ENCODE measurements at places on chromosomes 12 and 14.

DNA sequence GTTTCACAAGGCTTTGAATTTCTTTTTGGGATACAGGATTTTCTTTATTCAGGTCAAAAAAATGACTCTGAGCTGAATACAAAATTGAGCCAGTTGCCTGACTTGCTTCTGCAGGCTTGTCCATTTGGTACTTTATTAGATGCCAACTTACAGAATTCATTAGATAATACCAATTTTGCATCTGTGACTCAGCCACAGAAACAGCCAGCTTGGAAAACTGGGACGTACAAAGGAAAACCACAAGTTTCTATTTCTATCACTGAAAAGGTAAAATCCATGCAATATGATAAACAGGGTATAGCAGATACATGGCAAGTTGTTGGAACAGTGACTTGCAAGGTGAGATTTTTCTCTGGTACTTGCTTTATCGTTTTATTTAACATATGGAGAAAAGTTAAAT lies 5.8 kb downstream of the AP5M1 start:
- DNase-seq: no peak

GRCh38 chr12:126185025-126185424 lies 1119.8 kb downstream of the AACS start:
- DNase-seq: no peak

DNA sequence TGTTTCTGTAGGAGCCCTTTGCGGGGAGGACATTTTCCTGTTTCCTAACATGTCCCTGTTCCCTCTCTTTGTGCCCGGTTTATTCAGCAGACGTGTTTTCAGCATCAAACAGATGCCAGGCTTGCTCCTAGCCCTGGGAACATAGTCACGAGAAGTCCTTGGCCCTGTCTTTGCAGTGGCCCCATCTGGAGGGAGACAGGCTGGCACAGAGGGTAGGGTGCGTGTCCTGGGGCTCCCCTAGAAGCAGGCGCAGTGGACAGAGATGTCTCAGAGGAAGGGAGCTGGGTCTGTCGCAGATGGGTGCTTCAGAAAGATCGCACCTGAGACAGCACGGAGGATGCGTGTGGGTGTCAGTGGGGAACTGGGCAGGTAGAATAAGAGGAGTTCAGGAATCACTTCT lies 75.0 kb upstream of the DYNC1H1 start:
- DNase-seq: no peak

- no peak for DNase-seq
Measured at GRCh38 chr14:66540038-66540437, 32.1 kb downstream of the GPHN start.

- DNase-seq: no peak
Measured at GRCh38 chr14:51823706-51824105, 36.7 kb upstream of the GNG2 start.

DNA sequence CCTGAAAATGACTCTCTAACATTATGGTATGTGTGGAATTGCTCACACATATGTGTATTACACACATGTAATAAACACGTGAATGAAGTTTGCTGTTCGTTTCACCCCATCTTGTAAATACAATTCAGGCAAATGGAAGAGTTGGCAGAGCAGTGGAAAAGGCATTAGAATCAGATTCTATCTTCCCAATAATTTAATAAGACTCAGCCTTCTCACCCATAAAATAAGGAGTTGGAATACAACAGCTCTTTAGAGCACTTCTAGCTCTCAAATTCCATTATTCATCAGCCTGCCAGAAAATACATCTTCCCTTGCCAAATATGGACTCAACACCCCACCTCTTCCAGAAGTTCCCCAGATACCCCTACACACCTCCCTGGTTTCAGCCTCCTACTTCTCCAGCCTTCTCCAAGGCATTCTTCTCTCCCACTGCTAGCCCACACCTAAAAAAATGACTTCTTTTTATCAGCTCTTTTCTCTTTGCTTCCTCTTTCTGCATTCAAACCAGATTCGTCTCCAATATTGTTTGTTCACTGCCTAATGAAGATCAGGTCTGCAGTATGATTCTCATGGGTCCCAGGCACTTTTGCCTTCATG lies 66.2 kb upstream of the DYRK2 start:
- no peak for DNase-seq

DNA sequence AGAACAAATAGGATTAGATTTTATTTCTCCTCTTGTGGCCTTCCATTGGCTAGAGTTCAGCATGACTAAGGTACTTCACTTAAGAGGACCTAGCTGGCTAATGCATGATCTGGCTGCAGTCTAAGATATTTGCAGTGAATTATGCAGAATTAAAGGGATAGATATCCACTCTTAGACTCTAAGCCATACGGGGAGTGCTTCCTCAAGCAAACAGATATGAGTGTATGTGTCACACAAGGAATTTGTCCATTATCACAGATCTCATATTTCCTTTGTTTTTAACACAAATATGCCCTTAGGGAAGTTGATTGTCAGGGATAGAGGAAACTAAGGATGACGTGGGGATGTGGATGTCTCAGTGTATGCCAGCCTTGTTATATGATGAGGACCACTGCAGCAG lies 88.1 kb upstream of the DHRS4 start:
- no peak for DNase-seq

Measured in Caki2 (cell line).